Natural killer cell (primary cell): ENCODE measurements at places on chromosomes 7 and 10. TPM values are rescaled to one million over a fixed set of nuclear protein-coding genes. Genes with fewer than 3 reads are reported as not detected.

- H3K36me3 ChIP-seq: no peaks in the 10 kb centered on the region
- no peaks in the 10 kb centered on the region for H3K27me3 ChIP-seq
- no peaks in the 10 kb centered on the region for H3K4me1 ChIP-seq
- H3K27ac ChIP-seq: no peak overlapping the region
- no peak overlapping the region for H3K4me3 ChIP-seq
- no peak for DNase-seq
Observed at GRCh38 chr10:95544783-95545500, 16.2 kb downstream of the SORBS1 start.

GIMAP7 gene
- 66.3 TPM for total RNA-seq

GRCh38 chr7:111290419-111290818 lies 199.5 kb downstream of the LRRN3 start:
- no peaks in the 10 kb centered on the region for H3K27me3 ChIP-seq
- H3K4me3 ChIP-seq: no peak overlapping the region

GRCh38 chr10:104032144-104032775 lies 53.4 kb downstream of the COL17A1 start:
- H3K27me3 ChIP-seq: no peaks in the 10 kb centered on the region
- no peaks in the 10 kb centered on the region for H3K4me1 ChIP-seq
- H3K36me3 ChIP-seq: peaks cover 23% of the 10 kb centered on the region
- H3K27ac ChIP-seq: no peak overlapping the region

NUTM2E gene
- total RNA-seq: 0.30 TPM

ADAM22 gene
- 3.7 TPM for total RNA-seq

- no peak for DNase-seq
- no peaks in the 10 kb centered on the region for H3K27me3 ChIP-seq
- H3K4me3 ChIP-seq: no peak overlapping the region
- H3K36me3 ChIP-seq: no peaks in the 10 kb centered on the region
- no peak overlapping the region for H3K27ac ChIP-seq
Observed at GRCh38 chr7:21076574-21076973, 289.9 kb upstream of the SP8 start.

DNA sequence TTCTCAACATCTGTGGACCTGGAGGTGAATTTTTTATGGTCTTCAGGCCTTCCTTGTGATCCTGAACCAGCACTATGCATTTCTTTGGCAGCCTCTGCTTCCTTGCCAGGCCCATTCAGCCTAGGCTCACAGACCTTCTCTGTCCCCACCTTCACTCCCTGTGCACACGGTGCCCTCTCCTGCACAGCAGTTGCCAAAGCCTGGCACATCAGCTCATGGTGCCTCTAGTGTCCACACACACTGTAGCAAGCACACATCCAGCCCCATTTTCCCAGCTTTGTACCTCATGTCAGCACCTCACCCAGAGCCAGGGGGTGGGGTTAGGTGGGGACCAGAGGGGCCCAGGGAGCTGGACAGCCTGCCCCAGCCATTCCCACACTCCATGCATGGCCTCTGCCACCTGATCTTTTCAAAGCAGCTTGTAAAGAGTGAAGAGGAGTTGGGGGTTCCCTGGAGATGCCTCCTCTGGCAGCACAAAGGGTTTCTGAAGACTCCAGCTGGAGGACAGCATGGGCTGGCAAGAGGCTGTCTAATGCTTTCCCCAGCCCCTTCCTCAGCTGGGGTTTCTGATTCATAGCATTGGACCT lies 57.9 kb upstream of the TMEM72 start:
- no peaks in the 10 kb centered on the region for H3K27me3 ChIP-seq
- no peak overlapping the region for H3K27ac ChIP-seq
- H3K36me3 ChIP-seq: no peaks in the 10 kb centered on the region
- H3K4me1 ChIP-seq: no peaks in the 10 kb centered on the region
- DNase-seq: no peak

- DNase-seq: no peak
- no peaks in the 10 kb centered on the region for H3K36me3 ChIP-seq
- H3K27me3 ChIP-seq: no peaks in the 10 kb centered on the region
- no peak overlapping the region for H3K4me3 ChIP-seq
- no peak overlapping the region for H3K27ac ChIP-seq
Observed at GRCh38 chr10:88337134-88337533, 246.0 kb downstream of the RNLS start.

PANK1 gene
- 0.85 TPM for total RNA-seq

DNA sequence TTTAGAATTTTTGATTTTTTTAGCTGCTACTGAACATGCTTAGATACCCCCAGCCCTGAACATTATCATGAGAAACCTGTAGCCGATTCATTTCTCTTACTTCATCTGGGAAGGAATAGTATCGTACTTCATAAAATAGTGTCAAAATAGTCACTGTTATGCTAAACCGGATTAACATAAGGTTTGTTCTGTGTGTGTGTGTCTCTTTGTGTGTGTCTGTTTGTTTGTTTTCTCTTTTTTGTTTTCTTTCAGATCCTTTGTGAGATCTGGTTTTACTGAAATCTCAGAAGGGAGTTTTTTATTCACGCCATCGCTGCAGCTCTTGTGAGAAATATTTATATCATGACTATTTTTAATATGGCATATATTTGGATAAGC lies 761 bp downstream of the LGI1 start:
- H3K4me1 ChIP-seq: no peaks in the 10 kb centered on the region
- H3K4me3 ChIP-seq: no peak overlapping the region
- no peak for DNase-seq
- H3K36me3 ChIP-seq: no peaks in the 10 kb centered on the region
- H3K27ac ChIP-seq: no peak overlapping the region
- H3K27me3 ChIP-seq: peaks cover 5% of the 10 kb centered on the region

DNA sequence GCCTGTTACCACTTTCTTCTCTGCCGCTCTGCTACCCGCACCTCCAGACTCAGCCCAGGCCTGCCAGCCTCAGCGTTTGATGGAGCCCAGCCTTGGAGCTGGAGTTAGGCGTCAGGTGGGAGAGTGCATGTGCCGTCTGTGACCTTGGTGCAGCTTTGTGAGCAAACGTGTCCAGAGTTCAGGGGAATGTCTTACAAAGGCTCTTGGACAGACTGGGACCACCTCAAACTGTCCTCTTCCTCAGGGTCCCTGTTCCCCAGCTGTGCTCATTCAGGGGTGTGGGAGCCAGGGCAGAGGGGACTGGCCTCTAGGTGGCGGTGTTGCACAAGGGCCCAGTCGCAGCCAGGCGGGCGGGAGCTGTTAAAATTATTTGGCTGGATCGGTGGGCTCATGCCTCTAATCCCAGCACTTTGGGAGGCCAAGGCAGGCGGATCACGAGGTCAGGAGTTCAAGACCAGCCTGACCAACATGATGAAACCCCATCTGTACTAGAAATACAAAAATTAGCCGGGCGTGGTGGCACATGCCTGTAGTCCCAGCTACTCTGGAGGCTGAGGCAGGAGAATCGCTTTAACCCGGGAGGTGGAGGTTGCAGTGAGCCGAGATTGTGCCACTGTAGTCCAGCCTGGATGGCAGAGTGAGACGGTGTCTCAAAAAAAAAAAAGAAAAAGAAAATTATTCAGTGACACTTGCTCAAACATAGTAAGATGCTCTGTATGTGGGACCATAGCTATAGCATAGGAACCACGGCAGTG lies 89.2 kb downstream of the ADCY1 start:
- no peaks in the 10 kb centered on the region for H3K27me3 ChIP-seq
- no peak overlapping the region for H3K27ac ChIP-seq
- H3K4me1 ChIP-seq: no peaks in the 10 kb centered on the region
- DNase-seq: peak; percentile 6
- no peak overlapping the region for H3K4me3 ChIP-seq
- H3K36me3 ChIP-seq: no peaks in the 10 kb centered on the region

DNA sequence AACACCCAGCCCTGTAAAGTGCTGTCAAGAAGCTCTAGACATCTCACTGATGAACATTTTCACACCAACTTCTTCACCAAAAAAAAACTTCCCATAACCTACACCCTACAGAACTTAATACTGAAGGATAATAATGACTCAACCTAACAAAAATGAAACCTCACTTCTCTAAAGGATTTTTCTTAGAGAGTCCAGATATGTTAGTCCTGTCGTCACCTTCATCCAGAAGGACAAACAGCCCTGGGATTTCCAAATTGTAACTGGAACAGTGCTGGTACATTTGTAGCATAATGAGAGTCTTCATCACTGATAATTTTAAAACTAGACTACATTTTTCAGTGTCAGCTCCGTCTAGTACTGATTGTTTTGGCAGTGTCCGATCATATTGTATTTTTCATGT lies 528.6 kb upstream of the CELF2 start:
- no peaks in the 10 kb centered on the region for H3K4me1 ChIP-seq
- no peaks in the 10 kb centered on the region for H3K36me3 ChIP-seq
- H3K27me3 ChIP-seq: no peaks in the 10 kb centered on the region
- no peak overlapping the region for H3K27ac ChIP-seq
- H3K4me3 ChIP-seq: no peak overlapping the region
- DNase-seq: no peak

ATOH7 gene
- not detected for total RNA-seq

KCNH2 gene
- 0.60 TPM for total RNA-seq

TAF3 gene
- 15.6 TPM for total RNA-seq

GATA3 gene
- total RNA-seq: 68.8 TPM

- H3K27ac ChIP-seq: no peak overlapping the region
- no peak overlapping the region for H3K4me3 ChIP-seq
- peaks cover 16% of the 10 kb centered on the region for H3K4me1 ChIP-seq
- no peaks in the 10 kb centered on the region for H3K27me3 ChIP-seq
Observed at GRCh38 chr10:43821103-43821502, 172.4 kb upstream of the ZNF32 start.

GRCh38 chr10:128985036-128985435 lies 482.0 kb upstream of the MGMT start:
- H3K27me3 ChIP-seq: no peaks in the 10 kb centered on the region
- no peaks in the 10 kb centered on the region for H3K36me3 ChIP-seq
- no peaks in the 10 kb centered on the region for H3K4me1 ChIP-seq
- H3K4me3 ChIP-seq: no peak overlapping the region
- no peak overlapping the region for H3K27ac ChIP-seq

DNA sequence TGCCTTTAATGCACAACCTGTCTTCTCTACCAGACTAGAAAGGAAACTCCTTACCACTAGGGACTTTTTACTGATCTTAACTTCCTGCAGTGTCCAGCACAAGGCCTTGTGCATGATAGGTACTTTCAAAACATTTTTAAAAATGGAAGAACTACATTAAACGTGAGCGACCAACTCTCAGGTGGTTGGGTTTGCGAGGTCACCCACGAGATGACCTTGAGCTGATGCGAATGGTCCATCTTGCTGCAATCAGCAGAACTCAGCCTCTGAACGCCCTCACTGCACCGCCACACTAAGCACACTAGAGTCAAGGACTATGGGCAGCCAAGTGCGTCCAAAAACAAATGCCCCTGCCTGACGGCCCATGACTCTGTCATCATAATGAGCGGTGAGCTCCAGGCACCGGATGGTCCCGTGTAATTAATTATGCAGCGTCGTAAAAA lies 34.9 kb upstream of the PTF1A start:
- no peak overlapping the region for H3K27ac ChIP-seq
- H3K4me1 ChIP-seq: no peaks in the 10 kb centered on the region
- no peak overlapping the region for H3K4me3 ChIP-seq

GRCh38 chr10:102675666-102676533 lies 31.6 kb downstream of the TRIM8 start:
- DNase-seq: no peak
- H3K4me1 ChIP-seq: peaks cover 50% of the 10 kb centered on the region
- peak overlapping the region; percentile 34 for H3K27ac ChIP-seq

SNCG gene
- total RNA-seq: not detected
